H9 (cell line): ENCODE measurements at places on chromosomes 1 and 21.

DNA sequence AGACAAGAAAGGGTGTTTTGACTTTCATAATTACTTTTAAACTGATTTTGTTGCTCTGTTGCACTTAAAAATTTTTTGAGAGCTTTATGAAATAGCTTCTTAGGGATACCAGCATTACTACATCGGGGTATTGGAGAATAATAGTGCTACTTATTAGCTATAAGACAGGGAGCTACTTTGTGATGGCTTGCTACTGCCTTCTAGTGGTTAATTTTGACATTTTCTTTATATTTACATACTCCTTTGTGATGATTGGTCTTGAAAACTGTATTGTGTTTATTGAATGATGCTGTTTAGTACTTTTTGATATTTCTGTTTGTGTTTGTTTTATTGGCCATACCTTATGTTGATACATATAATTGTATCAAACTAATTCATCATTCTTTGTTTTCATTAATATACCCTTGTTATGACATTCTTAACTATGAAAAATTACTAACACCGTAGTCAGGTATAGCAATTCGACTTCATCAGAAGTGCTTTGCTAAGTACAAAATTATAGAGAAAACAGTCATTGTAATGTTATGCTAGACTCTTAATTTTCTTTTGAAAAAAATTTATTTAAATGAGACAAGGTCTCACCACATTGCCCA lies 85.5 kb downstream of the CLIC4 start:
- DNase-seq, result no peak

GRCh38 chr21:37912616-37913015 lies 3.6 kb downstream of the KCNJ6 start:
- DNase-seq, result no peak

DNA sequence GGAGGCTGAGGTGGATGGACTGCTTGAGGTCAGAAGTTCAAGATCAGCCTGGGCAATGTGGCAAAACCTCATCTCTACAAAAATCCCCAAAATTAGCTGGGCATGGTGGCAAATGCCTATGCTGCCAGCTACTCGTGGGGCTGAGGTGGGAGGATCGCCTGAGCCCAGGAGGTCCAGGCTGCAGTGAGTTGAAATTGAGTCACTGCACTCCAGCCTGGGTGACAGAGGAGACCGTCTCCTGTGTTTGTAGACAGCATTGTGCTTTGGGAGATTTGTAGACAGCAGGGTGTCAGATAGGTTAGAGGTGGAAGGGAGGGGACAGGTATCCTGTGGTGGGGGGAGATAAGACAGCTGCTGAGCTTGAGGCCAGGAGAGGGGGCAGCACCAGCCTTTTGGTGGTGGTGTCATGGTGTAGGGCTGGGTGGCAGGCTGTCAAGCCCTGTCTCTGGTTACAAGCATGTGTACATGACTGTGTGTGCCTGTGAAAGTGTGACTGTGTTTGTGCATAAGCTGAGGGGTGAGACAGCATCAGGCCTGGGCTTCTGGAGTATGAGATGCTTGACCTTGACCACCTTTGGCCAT lies 15.2 kb downstream of the PPFIA4 start:
- no peak for DNase-seq

- no peak for DNase-seq
These were observed 1.3 kb downstream of the POGK start for GRCh38 chr1:166840309-166841274.

DNA sequence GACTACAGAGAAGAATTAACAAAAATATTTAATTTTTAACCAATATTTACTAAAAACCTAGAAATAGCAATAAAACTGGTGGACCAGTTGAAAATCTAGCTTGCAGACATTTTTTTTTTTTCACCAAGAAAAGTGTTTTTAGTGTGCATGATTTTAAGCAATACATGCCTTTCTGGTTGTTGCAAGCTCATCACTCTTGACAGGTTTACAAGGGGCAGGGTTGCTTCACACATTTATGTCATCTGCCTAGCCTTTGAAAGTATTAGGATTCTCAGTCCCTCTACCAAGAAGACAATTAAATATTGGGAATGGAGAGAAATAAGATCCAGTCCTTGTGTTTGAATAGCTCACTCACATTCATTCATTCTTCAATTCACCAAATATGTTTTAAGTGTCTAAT lies 53.8 kb upstream of the LYPLAL1 start:
- DNase-seq, result no peak

GRCh38 chr21:35587841-35588380 lies 472.4 kb downstream of the SETD4 start:
- no peak for DNase-seq

DNA sequence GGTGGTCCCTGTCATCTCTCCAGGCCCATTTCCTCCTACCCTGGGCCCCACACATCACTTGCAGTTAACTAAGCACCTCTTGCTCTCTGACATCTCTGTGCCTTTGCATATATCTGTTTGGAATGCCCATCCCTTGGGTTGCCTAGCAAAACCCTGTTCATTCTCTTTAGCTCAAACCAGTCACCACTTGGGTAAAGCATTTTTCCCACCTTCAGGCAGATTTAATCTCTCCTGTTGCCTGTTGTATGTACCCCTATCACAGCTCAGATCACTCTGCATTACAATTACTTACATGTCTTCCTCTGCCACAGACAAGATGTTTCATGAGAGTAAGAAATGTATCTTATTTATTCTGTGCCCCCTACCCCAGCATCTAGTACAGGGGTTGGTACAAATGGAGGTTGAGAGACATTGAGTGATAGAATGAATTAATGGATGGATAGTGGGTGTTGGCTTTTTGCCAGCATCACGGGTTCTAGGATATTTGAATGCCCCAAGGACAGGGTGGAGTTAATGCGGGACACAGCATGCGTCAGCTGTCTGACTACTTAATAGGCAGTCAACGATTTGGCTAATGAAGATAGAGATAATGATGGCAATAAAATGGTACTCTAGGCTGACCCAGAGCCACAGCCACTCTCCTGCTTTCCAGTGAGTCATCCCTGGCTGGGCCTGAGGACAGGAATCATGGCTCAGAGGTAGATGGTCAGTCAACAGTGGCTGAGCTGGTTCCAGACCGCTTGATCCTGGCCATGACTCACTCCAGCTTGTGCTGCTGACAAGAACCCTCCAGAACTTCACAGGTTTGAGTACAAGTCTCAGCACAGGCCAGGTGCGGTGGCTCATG lies 6.5 kb downstream of the NR0B2 start:
- DNase-seq, result no peak

- DNase-seq, result no peak
These were observed 90.8 kb downstream of the TBX19 start for GRCh38 chr1:168371477-168371876.

DNA sequence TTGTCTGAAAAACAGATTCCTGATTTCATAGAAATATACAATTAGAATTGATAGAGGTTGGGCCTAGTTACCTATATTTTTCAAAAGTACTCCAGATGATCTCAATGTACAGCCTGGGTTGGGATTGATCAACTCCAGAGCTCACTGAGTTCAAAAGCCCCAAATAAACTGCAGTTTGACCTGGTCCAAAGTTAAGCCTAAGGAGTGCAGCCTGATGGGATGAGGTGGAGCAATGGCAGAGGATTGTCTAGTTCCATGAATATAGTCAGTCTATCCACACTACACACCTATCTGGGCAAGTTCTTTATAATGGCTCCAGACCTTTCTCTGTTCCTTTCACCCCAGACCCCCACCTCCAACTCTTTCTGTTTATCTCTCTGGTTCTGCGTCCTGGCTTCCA lies 49.2 kb downstream of the C8A start:
- no peak for DNase-seq

GRCh38 chr1:17277511-17278159 lies 28.7 kb downstream of the PADI3 start:
- DNase-seq, result no peak

GRCh38 chr1:13540866-13541265 lies 27.1 kb upstream of the LRRC38 start:
- DNase-seq, result no peak
